Stimulated activated CD4-positive, alpha-beta T cell treated with anti-CD3 and anti-CD28 coated beads, Interleukin-12 subunit alpha, Interleukin-12 subunit beta, amount 100 ng/mL, for 24 hours (primary cell): ENCODE measurements at places on chromosomes 13 and 19.

- no peak for DNase-seq
Measured at GRCh38 chr19:51507192-51507591, 5.6 kb upstream of the SIGLEC12 start.

GRCh38 chr19:54791476-54791875 lies 11.9 kb upstream of the KIR2DL4 start:
- DNase-seq, result no peak

DNA sequence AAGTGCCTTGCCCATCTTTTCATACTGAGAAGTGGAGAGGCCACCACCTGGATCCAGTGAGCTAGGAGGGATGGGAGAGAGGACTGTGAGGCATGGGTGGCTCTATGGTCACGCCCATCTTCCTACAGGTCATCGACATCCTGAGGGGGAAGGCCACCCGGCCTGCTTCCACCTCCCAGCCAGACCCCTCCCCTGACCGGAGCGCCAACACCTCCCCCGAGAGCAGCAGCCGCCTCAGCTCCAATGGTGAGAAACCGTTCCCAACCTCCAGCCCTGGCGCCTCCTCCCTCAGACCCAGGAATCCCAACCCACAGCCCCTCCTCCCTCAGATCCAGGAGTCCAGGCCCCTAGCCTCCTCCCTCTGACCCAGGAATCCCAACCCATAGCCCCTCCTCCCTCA lies 10.1 kb downstream of the BCL3 start:
- no peak for DNase-seq

- no peak for DNase-seq
Measured at GRCh38 chr19:45919678-45920077, 5.1 kb upstream of the NANOS2 start.

- peak; percentile 83 for DNase-seq
Measured at GRCh38 chr19:16283210-16284061, 41.2 kb upstream of the KLF2 start.

DNA sequence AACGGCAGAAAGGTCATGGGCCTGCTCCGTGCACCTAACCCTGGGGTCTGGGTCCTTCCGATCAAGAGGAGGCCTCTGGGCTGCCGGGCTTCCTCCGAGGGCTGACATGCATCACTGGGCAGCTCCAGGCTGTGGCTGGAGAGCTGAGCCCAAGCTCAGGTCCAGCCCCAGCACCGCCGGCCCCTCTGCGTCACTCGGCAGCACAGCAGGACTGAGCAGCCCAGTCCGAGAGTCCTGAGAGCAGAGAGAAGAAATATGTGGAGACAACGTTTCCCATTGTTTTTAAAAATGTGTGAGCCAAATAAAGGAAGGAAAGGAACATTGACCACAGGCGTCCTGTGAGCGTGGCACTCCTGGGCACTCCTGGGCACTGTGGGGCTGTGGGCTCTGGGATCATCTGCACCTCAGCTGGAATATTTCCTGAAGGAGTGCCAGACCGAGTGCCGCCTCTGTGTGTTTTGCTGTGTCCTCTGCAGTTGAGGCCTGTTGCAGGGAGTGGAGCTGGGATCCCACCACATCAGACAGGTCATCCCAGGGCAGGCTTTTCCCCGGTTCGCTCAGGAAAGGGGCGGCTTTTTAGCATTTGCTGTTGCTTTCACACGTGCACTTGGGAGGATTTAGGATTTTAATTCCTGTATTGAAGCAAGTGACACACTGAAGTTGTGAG lies 37.8 kb upstream of the TFDP1 start:
- DNase-seq, result no peak

DNA sequence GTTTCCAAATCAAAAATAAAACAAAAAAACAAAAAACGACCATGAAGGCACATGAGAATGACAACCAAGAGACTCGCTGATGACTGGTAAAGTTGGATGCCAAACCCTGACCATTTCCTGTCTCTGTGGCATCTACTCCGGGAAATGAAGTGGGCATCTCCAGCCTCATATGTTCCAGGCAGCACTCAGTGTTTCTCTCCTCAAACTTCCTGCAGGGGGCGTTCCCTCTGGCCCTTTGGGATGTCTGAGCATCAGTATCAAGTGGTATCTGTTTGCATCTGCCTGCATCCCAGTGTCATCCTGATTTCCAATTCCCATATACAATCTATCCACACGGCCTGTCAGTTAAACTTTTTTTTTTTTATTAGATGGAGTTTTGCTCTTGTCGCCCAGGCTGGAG lies 9.8 kb upstream of the SIGLEC12 start:
- no peak for DNase-seq

- DNase-seq, result no peak
Measured at GRCh38 chr13:79171141-79172061, 234.7 kb downstream of the RBM26 start.

DNA sequence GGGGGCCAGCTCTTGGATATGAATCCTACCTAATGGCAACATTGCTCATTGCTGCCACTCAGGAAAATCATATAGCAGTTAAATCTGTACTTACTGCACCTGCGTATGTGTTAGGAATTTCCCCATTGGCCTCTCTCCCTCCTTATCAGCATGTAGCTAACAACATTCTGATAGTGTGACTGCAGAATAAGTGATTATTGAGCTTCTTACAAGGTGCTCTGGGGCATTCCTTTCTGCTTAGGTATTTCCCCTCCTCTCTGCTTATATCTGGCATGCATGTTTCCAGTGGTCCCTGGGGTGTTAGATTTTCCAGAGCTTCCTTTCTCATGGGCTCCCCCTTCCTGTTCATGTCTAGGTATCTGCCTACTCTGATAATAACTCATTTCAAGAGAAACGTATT lies 414.1 kb upstream of the SLITRK1 start:
- no peak for DNase-seq

GRCh38 chr13:97522243-97522642 lies 88.3 kb downstream of the RAP2A start:
- no peak for DNase-seq

GRCh38 chr19:35236638-35237400 lies 8.3 kb upstream of the FAM187B start:
- no peak for DNase-seq

- DNase-seq, result no peak
Measured at GRCh38 chr13:84658491-84659358, 776.5 kb upstream of the SLITRK1 start.

DNA sequence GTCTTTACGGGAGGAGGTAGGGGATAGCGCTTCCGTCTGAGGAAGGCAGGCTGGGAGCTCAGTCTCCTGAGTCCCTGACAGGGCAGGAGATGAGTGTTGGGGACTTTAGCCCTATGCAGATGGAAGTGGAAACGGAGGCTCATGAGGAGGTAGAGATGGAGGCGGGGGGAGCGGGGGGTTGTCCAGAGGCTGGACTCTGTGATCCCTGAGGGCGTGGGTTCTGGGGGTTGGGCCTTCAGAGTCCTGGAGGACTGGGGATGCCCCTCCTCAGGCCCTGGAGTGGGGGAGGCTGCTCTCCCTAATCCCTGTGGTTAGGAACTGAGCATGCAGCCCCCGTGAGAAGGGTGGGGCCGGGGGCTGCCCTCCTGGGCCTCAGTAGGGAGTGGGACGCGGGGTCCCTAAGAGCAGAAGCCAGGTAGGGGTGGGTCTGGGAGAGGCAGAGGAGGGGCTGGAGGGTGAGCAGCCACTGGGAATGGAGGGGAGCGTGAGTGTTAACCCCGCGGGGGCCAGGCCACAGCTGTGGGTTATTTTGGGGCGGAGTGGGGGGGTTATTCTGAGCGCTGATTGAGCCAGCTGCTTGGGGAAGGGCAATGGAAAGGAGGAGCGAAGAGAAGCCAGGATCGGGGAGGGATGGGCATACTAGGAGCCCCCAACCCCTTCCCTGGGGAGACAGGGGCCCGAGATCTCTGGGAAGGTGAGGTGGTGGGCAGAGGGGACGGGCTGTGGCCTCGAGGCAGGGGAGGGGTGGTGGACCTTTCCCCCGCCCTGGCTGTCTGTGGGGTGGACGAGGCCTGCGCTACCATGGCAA lies 2.8 kb downstream of the GRIN2D start:
- no peak for DNase-seq

- DNase-seq, result no peak
Measured at GRCh38 chr19:31233295-31233800, 115.9 kb downstream of the TSHZ3 start.

GRCh38 chr13:83935566-83935965 lies 53.3 kb upstream of the SLITRK1 start:
- DNase-seq, result no peak

DNA sequence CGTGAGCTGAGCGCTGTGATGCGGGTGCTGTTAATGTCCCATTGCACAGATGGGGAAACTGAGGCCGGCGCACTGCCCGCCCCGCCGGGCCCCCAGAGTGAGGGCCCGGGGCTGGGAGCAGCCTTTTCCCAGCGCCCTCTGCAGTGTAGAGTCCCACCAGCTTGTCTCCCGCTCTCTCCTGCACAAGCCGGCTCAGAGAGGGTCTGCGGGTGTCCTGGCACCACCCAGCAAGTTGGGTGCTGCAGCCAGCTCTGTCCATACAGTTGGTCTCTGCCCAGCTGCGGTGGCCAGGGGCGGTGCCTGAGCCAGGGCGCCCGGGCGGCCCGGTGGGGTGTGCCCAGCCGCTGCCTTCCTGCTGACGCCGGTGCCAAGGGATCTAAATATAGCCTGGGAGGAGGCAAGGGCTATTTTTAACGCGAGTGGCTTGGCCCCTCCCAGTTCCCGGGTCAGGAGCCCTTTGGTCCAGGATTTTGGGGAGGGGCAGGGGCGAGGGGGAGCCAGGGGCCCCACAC lies 19.3 kb downstream of the GADD45B start:
- no peak for DNase-seq

- no peak for DNase-seq
Measured at GRCh38 chr13:34357435-34358232, 539.7 kb downstream of the RFC3 start.
